ENCODE measurements at places on chromosomes 2 and 18.

GRCh38 chr2:128305555-128306080 lies 13.1 kb downstream of the HS6ST1 start:
- DNase-seq, result no peak

- no peak for DNase-seq
These were observed 647.6 kb upstream of the PKDCC start for GRCh38 chr2:41400088-41400665.

DNA sequence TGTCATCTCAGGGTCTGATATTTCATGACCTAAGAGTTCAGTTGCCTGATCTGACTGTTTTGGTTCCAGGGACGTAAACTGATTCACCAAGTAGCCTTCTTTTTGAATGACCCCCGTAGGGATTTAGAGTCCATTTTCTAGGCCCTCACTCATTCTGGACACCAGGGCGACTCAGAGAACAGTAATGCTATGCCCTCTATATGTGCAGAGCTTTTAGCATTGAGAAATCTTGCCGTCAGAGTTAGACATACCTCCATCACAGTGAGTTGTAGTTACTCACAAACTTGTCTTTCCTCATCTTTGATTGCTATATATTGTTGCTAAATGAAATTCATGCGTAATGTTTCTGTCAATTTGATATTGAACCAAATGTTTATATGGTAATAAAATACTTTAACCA lies 92.3 kb downstream of the OSBPL6 start:
- DNase-seq, result no peak

DNA sequence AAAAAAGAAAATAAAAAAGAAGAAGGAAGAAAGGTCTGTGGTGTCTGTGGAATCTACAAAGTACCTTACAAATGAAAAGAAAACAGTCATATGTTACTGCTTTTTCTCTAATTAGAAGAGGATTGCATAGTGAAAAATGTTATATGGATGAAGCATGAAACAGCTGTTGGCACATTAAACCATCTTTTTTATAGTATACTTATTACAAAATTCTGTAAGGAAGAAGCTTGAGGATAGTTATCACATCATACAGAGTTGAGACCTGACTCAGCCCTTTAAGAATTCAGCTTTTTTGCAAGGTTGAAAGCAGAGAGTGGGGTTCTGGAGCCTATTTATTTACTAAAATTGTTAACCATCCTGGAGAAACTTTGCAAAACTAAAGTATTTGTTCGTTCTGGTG lies 222.7 kb downstream of the PHLPP1 start:
- DNase-seq, result no peak

DNA sequence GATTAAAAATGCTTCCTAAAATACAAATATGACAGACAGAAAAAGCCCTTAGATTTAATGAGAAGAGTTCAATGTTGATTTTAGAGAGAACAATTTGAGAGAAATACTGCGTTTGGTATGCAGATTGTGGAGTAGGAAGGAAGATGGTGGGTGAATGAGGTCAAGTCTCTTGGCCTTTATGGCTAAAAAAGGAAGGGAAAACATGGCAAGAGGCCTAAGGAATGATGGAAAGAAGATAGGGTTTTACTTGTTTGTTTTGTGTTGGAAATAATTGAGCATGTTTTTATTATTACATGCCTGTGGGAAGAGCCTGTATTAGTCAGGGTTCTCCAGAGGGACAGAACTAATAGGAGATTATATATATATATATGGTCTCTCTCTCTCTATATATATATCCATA lies 318.1 kb downstream of the TRIB2 start:
- no peak for DNase-seq

GRCh38 chr2:109575373-109575772 lies 38.4 kb downstream of the SEPTIN10 start:
- no peak for DNase-seq

DNA sequence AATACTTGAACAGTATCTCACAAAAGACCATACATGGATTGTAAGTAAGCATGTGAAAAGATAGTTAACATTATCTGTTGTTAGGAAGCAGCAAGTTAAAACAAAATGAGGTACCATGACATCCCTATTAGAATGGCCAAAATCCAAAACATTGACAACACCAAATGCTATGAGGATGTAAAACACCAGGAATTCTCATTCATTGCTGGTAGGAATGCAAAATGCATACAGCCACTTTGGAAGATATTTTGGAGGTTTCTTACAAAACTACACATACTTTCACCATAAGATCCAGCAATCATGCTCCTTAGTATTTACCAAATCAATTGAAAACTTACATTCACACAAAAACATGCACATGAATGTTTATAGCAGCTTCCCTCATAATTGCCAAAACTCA lies 30.9 kb upstream of the ICOS start:
- no peak for DNase-seq

DNA sequence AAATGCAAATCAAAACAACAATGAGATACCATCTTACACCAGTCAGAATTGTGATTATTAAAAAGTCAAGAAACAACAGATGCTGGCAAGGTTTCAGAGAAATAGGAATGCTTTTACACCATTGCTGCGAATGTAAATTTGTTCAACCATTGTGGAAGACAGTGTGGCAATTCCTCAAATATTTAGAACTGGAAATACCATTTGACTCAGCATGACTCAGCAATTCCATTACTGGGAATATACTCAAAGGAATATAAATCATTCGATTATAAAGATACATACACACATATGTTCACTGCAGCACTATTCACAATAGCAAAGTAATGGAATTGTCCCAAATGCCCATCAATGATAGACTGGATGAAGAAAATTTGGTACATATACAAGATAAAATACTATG lies 516.7 kb downstream of the ERBB4 start:
- no peak for DNase-seq

- no peak for DNase-seq
These were observed 526.7 kb downstream of the RIT2 start for GRCh38 chr18:42588786-42589185.

DNA sequence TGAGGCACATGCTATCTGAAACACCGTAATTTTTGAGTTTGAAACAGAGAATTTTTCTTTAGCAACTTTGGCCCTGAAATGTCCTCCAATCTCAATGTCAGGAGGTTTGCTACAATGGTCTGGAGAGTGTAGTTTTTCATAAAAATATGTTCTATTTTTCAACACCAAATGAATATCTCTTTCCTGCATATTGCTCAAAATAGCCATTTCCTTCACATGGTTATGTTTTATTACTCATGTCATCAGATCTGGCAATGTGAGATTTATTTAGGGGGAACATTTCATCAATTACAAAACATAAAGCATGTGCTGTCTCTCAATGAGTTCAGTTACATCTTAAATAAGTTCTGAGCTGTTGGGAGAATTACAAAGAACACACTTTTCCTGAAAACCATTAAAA lies 871.9 kb upstream of the FSHR start:
- no peak for DNase-seq

- no peak for DNase-seq
These were observed 138.3 kb downstream of the DDX1 start for GRCh38 chr2:15729709-15730544.

Data from T-helper 1 cell (primary cell).